ENCODE measurements at places on chromosomes 11 and 22. TPM values are rescaled to one million over a fixed set of nuclear protein-coding genes. Genes with fewer than 3 reads are reported as not detected.

MIAT gene
- 1.0 TPM for total RNA-seq

WNT11 gene
- total RNA-seq: 23.4 TPM

ARRB1 gene
- total RNA-seq: 41.0 TPM

DNA sequence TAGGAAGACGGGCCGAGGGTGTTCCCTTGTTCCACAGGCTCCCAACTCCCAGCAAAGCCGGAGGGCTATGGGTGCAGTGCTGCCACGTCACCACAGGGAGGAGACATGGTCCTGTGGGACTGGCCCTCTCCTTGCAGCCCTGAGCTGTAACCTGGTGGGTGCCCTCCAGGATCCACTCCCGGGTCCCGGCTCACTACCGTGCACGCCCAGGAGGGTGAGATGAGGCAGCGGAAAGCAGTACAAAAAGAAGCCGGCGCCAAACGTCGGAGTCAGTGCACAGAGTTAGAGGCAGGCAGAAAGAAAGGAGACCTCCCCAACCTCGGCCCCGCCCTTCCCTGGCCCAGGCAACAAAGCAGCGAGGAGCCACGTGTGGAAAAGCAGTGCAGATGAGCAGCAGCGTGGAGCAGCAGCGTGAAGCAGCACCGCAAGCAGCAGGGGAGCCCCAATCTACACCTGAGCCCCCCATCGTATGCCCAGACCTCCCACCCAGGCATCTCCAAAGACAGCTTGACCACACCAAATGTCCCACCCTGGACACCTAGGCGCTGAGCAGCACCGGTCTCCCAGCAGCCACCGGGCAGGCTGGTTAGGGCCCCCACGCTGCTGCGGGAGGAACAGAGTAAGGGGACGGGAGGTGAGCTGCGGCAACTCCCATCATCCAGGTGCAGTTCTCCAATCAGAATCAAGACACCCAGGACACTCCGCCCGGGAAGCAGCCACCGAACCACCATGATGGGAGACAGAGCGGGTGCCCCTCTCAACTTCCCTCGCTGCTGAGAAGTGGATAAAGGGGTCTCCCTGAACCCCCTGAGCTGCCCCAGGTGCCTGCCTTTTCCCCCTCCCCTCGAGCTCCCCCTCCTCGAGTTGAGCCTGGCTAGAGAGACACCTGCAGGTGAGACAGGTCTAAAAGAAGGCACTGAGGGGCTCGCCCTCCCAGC is 28.8 kb downstream of the IGSF9B start:
- no peak overlapping the region for H3K27ac ChIP-seq
- H3K36me3 ChIP-seq: no peaks in the 10 kb centered on the region
- no peak overlapping the region for H3K4me3 ChIP-seq
- no peaks in the 10 kb centered on the region for H3K27me3 ChIP-seq
- H3K4me1 ChIP-seq: peaks cover 9% of the 10 kb centered on the region

FAM83F gene
- total RNA-seq: 8.9 TPM

UCP2 gene
- total RNA-seq: 17.1 TPM

- DNase-seq: no peak
- peaks cover 25% of the 10 kb centered on the region for H3K36me3 ChIP-seq
- no peak overlapping the region for H3K27ac ChIP-seq
- no peaks in the 10 kb centered on the region for H3K27me3 ChIP-seq
Observed at GRCh38 chr22:41181349-41182241, 23.5 kb upstream of the L3MBTL2 start.

FGF3 gene
- total RNA-seq: not detected

GRCh38 chr22:19740586-19740985 is 17.2 kb downstream of the GP1BB start:
- no peak for DNase-seq
- no peak overlapping the region for H3K4me3 ChIP-seq
- H3K4me1 ChIP-seq: no peaks in the 10 kb centered on the region
- H3K36me3 ChIP-seq: no peaks in the 10 kb centered on the region
- no peak overlapping the region for H3K27ac ChIP-seq
- H3K27me3 ChIP-seq: no peaks in the 10 kb centered on the region

DNA sequence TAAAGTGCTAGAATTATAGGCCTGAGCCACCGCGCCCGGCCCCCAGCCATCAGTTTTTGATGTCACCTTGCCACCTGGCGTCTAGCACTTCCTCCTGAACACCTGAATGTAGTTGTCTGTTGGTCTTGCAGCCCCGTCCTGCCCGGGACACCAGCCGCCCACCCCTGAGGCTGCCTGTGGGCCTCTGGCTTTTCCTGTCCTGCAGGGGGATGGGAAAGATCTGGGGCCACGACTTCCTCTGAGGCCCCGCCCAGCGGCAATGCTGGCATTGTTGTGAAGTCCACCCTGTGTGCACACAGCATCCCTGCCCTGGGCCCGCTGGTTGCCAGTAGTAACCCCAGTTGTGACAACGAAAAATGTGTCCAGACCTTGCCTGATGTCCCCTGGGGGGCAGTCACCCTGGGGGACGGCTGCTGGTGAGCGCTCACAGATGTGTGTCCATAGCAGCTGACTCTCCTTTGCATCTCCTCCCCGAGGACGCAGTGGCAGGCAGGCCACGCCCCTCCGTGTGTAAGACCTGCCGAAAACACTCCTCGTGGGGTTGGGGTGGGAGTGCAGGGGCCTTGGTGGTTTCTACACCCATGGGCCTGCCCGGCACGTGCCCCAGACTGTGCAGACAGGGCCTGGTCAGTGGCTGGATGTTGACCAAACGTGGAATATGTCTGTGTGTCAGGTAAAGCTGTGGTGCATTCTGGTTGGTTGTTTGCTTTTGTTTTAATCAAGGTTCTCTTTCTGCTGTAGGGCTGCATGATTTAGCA is 6.8 kb downstream of the SELENOO start:
- no peak overlapping the region for H3K27ac ChIP-seq
- no peak for DNase-seq
- H3K36me3 ChIP-seq: peaks cover 10% of the 10 kb centered on the region
- peaks cover 4% of the 10 kb centered on the region for H3K4me1 ChIP-seq

- no peak overlapping the region for H3K4me3 ChIP-seq
- DNase-seq: no peak
- H3K4me1 ChIP-seq: no peaks in the 10 kb centered on the region
Observed at GRCh38 chr11:66874232-66874631, 17.4 kb downstream of the LRFN4 start.

- no peaks in the 10 kb centered on the region for H3K4me1 ChIP-seq
- DNase-seq: no peak
- H3K36me3 ChIP-seq: no peaks in the 10 kb centered on the region
Observed at GRCh38 chr11:61710019-61710418, 29.8 kb downstream of the DAGLA start.

APOA4 gene
- total RNA-seq: not detected

GTSE1 gene
- total RNA-seq: not detected

DNA sequence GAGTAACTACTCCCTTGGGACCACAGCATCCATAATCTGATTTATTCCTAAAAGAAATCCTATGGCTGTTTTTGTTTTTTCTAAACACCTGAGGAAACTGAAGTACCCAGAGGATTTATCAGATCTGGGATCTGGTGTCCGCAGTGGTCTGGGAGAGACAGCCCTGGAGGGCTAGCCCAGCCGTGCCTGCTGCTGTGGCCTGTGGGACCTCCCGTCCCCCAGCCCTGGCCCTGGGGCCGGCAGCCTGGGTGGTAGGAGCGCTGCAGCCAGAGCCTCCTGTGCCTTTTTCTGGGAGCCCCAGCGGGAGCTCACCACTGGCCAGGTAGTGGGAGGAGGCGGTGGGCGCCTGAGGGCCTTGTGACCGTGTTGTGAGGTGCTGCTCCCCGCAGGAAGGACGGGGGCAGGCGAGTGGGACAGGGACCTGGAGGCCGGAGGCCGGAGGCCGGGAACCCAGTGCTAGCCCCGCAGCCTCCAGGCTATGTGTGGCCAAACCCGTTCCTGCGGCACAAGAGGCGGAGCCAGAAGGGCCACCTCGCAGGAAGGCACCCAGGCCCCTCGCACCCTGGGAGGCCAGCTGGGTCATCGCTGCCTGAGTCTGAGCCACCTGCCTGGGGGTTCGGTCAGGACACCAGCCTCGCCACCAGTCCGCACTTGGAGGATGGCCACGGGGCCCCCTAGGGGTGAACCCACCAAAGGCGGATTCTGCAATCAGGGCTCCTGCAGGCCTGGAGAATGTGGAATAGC is 18.2 kb upstream of the C11orf96 start:
- H3K27me3 ChIP-seq: no peaks in the 10 kb centered on the region
- H3K36me3 ChIP-seq: peaks cover 4% of the 10 kb centered on the region
- no peak for DNase-seq
- no peak overlapping the region for H3K4me3 ChIP-seq
- no peak overlapping the region for H3K27ac ChIP-seq

GRCh38 chr11:118938491-118939403 is 13.0 kb upstream of the BCL9L start:
- H3K27ac ChIP-seq: no peak overlapping the region
- H3K4me3 ChIP-seq: no peak overlapping the region
- peaks cover 4% of the 10 kb centered on the region for H3K4me1 ChIP-seq
- H3K27me3 ChIP-seq: no peaks in the 10 kb centered on the region
- no peak for DNase-seq

TREH gene
- total RNA-seq: not detected
